ENCODE measurements at places on chromosomes 5 and 9.
A peak's percentile ranks its signal among the peaks of the same experiment; 100 is the strongest.

DNA sequence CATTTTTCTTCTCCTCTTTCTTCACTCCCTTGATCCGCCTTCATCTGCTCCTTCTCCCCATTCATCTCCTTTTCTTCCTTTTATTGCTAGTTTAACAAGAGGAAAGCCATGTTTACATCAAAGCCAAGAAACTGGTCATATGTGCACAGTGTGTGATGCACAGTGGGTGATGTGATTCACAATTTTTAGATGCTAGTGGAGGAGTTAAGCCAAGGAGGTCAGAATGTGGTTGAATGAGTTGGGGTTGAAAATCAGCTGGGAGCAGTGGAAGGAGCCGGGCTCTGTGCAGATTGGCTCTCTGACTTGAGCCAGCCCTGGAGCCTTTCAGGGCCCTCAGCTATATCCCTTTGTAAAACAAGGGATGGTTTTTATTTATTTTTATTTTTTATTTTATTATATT lies 7.3 kb downstream of the ACER2 start:
- no peak for DNase-seq

GRCh38 chr9:27485158-27485557 lies 38.9 kb upstream of the IFNK start:
- DNase-seq: no peak

GRCh38 chr5:82176115-82176814 lies 101.9 kb downstream of the RPS23 start:
- no peak for DNase-seq

DNA sequence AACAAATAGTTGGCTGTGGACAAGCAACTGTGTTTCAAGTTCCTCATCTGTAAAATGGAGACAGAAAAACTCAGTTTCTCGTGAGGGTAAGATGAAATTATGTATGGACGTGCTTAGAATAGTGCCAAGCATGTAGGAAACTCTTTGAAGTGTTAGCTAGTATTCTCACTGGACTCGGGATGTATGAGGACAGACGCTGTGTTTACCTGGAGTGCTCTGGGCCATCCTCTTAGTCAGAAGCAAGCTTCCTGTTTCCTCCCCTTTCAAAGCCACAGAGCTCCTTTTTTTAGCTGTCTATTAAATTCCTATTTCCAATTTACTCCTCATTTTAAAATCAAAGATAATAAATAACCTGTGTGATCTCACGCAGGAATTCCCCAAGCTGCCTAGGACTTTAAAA lies 23.8 kb upstream of the IQGAP2 start:
- DNase-seq: peak; percentile 57
